ENCODE measurements at places on chromosomes 12 and 14.

- no peak for DNase-seq
Observed at GRCh38 chr14:87108726-87109125, 884.3 kb downstream of the GALC start.

GRCh38 chr12:63301311-63301710, 150.3 kb upstream of the AVPR1A start:
- no peak for DNase-seq

GRCh38 chr12:3262470-3262869, 185.3 kb downstream of the TSPAN9 start:
- DNase-seq = no peak

DNA sequence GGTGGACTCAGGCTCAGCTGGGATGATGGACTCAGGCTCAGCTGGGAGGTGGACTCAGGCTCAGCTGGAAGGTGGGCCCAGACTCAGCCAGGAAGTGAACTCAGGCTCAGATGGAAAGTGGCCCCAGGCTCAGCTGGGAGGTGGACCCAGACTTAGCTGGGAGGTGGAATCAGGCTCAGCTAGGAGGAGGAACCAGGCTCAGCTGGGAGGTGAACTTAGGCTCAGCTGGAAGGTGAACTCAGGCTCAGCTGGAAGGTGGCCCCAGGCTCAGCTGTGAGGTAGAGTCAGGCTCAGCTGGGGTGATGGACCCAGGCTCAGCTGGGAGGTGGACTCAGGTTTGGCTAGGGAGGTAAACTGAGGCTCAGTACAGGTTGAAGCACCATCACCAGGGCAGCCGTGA, 21.8 kb upstream of the C14orf180 start:
- DNase-seq = no peak

- DNase-seq = no peak
Observed at GRCh38 chr14:36785511-36785910, 123.9 kb downstream of the PAX9 start.

DNA sequence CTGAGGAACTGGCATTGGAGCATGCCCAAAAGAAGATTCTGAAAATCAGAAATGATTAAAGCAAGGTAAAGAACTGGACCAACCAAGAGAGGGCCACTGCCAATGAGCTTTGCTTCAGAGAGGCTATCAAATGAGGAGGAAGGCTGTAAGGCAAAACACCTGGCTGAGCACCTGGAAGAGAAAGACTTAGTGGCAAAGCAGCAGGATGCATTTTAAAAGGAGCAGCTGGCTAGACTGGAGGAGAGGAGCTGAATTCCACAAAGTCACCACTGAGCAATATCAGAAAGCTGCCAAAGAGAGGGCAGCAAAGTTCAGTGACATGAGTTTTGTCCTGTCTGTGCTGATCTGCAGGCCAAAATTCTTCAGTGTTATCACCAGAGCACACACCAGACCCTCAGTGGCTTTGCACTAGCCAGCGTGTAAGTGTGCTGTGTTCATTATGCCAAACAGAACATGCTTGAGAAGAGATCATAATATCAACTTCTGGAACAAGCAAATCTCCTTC, 338.7 kb downstream of the TRHDE start:
- no peak for DNase-seq

GRCh38 chr12:7872566-7873319, at the start of gene SLC2A14:
Gene SLC2A14, minus strand, starts transcription at chr12:7872915. Its CDS starts 3,035 bp downstream, at chr12:7869880.
- no peak for DNase-seq

GRCh38 chr12:94027561-94027960, 120.8 kb upstream of the PLXNC1 start:
- DNase-seq = no peak

DNA sequence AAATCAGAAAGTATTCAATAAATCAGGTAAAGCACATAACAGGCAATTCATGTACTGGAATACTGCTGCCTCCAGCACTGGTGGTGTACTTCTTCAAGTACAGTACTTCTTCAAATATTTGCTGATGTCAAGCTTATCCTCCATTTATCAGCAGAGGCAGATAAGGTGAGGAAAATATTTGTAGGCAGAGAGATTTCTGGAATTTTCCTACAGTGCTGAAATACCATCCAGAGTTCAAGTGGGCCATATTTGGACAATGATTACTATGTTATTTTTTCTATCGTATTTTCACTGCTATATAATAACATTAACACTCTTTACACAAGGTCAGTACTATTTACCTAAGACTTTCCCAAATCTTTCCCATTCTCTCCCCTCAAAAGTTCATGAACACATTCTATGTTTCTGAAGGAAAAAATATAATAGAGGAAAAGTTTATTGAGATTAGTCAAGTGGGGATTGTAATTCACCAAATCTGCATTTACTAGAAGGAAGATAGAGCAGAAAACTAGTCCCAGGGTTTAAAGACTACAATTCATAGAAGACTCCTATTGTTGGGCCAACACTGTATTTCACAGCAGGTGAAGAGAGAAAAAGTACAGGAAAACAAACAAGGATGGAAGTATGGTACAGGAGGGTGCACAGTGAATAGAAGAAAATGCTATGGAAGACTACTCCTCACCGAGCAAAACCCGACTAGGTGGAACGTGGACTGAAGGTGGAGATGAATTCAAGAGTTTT, 141.1 kb downstream of the PAWR start:
- DNase-seq = no peak

GRCh38 chr12:39573971-39574370, 45.6 kb downstream of the ABCD2 start:
- DNase-seq = no peak

GRCh38 chr14:69763761-69764510, 3.0 kb upstream of the SRSF5 start:
- DNase-seq = peak; percentile 39

DNA sequence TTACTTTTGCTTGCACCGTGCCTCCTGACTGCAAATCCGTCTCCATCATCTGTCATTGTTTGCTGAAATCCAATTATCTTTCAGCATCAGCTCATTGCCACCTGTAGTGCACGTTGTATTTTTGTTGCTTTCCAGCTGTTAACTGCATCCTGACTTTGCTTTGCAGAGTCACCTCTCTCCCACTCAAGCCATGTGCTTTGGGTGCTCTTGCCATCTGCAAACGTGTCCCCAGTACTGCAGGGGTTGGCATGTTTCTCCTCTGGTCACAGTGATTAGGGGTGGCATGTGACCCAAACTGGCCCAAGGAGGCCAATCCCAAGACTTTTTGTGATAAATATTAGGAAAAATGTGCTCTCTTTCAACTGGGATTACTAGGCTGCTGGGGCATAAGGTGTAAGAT, 10.5 kb upstream of the TMED2 start:
- DNase-seq = no peak

- DNase-seq = no peak
Observed at GRCh38 chr14:75430526-75430925, 2.7 kb downstream of the JDP2 start.

DNA sequence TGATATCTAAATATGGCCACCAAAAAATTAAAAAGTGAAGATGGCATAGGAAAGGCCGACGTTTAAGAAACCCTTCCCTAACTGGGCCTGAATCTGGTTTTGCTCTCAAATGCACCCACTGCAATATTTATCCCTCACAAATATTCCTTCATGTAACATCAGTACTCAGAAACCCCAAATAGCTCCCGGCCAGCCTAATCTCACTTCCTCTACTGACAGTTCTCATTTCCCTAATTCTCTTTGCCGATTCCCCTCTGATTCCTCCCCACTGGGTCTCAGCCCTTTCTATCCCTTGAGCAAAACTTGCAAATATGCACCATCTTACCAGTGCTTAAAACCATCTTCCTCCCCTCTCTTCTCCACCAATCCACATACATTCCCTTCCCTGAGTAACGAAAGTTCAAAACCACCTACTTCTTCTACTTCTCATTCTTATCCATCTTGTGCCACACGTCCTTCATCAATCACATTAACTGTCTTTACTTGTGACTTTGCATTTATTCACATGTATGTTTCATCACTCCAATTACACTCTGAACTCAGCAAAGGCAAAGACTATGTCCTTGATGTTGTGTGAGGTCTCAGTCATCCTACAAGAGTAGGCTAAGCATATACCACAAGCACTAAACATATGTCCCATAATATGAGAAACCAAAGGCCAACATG, 23.1 kb downstream of the KCNK10 start:
- DNase-seq = no peak

DNA sequence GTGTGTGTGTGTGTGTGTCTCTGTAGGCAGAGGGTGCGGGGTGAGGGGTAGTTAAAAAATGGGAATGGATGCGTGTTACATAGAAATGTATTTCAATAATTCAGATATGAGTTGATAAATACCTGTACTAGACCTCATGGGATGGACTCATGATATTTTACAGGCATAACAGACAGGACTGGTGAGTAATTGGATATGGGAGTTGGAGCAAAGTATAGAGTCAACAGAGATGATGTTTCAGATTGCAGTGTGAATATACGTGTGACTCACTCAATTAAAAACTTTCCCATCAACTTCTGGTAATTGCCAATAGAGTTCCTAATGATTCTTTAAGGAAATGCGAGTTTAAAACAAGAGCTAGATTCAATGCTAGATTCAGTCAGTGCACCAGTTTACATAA, 711.9 kb downstream of the C12orf50 start:
- no peak for DNase-seq

- no peak for DNase-seq
Observed at GRCh38 chr12:109448272-109448671, 28.8 kb downstream of the KCTD10 start.

- DNase-seq = no peak
Observed at GRCh38 chr12:87953256-87953860, 75.8 kb downstream of the C12orf50 start.

DNA sequence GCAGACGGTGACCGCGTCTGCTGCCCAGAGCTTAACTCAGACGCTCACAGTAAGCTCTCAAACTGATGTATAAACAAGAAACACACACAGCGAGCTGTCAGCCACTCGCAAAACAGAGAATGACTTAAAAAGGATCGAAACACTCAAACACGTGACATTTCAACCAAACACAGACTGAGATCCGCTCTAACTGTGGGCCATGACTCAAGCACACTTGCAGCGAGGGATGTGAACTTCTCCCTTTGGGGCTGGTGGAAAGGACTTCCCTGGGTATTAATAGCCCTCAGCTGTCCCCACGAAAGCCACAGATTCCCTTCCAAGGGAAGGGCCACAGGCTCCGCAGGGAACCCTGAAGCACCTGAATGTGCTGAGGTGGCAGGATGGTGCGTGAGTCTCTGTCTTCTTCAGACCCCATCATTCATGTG, 29.1 kb downstream of the CCDC88C start:
- peak; percentile 63 for DNase-seq

- DNase-seq = peak; percentile 50
Observed at GRCh38 chr14:65704850-65705249, 292.3 kb downstream of the FUT8 start.

- no peak for DNase-seq
Observed at GRCh38 chr12:57849035-57849434, 2.5 kb upstream of the CTDSP2 start.

GRCh38 chr14:104898195-104898558, 26.5 kb upstream of the PLD4 start:
- no peak for DNase-seq

DNA sequence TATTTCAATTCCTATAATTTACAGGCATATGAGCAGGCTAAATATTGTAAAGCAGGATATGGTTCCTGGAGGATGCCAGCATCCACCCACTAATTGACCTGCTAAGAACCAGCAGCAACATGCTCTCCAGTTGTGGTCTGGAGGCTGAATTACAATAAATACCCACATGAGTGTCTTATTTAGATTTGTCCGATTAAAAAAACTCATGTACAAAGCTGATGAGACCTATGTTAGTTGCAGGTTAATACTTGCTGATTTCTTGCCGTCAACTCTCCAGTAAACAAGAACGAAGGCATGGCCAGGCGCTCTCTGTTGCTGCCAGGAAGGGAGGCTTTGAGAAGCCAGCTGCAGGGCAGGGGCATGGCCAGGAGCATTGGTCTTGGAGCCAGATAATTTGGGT, 169.3 kb upstream of the PRICKLE1 start:
- DNase-seq = no peak

DNA sequence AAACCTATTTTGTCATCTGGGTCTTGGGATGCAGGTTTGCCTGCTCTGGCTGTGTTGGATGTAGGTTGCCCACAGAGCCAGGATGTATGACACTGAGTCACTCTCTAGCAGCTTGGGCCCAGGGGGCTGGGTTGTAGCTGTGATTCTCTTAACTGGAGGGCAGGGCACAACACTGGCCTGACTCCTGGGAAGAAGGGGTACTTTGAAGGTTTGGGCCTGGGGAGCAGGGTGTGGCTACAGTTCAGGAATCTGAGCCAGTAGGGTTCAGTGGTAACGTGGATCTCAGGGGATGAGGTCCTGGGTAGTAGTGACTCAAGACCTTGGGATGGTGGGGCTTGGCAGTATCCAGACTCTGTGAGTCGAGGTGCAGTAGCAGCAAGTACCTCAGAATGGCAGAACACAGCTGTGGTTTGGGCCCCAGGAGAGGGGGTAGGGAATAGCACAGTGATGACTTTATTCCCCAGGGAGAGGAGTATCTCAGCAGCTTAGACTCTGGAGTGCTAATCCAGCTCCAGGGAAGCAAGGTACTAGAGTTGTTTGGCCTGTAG, 25.7 kb downstream of the TBC1D15 start:
- DNase-seq = peak; percentile 29

DNA sequence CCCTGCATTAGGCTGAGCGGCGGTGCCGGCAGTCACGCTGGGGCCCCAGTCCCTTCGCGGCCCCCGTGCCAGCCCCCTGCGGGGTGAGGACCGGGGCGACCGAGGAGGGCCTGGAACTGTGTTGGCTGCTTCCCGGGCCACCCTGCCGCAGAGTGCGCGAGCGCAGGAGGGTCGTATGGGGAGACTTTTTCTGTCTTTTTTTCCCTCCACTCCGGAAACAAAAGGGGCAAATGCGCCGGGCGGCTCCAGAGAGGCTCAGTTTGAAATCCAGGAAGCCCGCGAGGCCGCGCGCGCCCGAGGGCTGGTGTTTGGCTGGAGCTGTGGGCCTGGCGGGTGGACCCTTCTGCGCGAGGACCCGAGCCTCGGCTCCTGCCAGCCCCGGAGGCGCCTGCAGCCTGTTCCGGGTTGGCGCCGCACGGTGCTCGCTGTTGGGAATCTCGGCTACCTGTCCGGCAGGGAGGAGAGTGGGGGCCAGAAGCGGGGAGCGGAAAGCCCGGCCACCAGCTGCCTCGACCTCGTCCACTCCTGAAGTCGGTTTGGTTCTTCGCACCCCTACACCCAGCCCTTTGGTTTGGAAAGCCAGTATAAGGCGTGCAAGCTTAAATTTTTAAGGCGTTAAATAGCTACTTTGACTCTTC, 638 bp downstream of the PLEKHG3 start:
- peak; percentile 35 for DNase-seq

- DNase-seq = peak; percentile 32
Observed at GRCh38 chr12:4288296-4289131, 15.0 kb downstream of the CCND2 start.

DNA sequence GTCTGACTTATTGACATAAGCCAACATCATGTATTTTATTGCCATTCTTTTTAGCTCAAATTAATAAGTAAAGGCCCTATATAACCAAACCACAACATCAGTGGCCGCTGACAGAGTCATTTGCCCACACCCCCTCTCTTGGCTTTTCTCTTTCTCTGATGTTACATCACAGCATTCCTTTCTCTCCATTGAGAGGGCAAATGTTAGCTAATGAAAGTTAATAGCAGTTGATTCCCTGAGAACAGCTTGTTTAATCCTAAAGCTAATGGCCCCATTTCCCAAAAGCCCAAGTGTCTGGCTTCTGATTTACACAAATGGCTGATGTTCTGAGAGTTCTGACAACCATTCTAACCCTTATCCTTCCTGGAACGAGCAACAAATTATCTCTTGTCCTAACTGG, 308.8 kb downstream of the SNAPC1 start:
- no peak for DNase-seq

- DNase-seq = no peak
Observed at GRCh38 chr14:92949496-92950192, 26.7 kb downstream of the CHGA start.

- no peak for DNase-seq
Observed at GRCh38 chr12:109329686-109330085, 18.0 kb upstream of the MYO1H start.

- peak; percentile 71 for DNase-seq
Observed at GRCh38 chr12:102484428-102484958, 4.1 kb upstream of the IGF1 start.
